ENCODE measurements at places on chromosomes 7 and 10.
A peak's percentile ranks its signal among the peaks of the same experiment; 100 is the strongest.

GRCh38 chr7:7720750-7721621, 2.6 kb upstream of the RPA3 start:
- no peak for DNase-seq

DNA sequence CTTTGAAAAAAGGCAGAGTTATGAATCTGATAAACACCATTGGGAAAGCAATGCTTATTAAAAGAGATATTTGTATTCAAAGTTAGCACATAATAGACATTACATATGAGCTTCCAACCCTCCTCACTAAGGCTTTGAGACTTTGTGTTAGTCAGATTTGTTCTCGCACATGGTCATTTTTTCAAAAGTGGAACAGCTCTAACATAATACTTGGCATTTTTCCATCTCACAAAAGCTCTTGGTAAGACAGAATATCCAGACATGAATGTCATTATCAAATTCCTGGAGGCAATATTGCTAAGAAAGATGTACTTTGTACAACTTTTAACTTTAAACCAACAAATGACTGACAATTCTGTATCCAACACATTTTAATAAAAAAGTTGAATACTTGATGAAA, 292.4 kb upstream of the SMIM30 start:
- DNase-seq: no peak

- no peak for DNase-seq
Measured at GRCh38 chr7:22884911-22885788, 62.5 kb upstream of the TOMM7 start.

GRCh38 chr7:50166997-50167965, 74.2 kb upstream of the ZPBP start:
- no peak for DNase-seq

- DNase-seq: no peak
Measured at GRCh38 chr10:104127411-104127810, 5.4 kb downstream of the SFR1 start.

GRCh38 chr7:98802088-98802780, 67.6 kb downstream of the TMEM130 start:
- DNase-seq: peak; percentile 53

- DNase-seq: peak; percentile 82
Measured at GRCh38 chr7:135745703-135746312, 2.8 kb downstream of the FAM180A start.

GRCh38 chr7:1290679-1291356, 58.1 kb downstream of the UNCX start:
- no peak for DNase-seq

DNA sequence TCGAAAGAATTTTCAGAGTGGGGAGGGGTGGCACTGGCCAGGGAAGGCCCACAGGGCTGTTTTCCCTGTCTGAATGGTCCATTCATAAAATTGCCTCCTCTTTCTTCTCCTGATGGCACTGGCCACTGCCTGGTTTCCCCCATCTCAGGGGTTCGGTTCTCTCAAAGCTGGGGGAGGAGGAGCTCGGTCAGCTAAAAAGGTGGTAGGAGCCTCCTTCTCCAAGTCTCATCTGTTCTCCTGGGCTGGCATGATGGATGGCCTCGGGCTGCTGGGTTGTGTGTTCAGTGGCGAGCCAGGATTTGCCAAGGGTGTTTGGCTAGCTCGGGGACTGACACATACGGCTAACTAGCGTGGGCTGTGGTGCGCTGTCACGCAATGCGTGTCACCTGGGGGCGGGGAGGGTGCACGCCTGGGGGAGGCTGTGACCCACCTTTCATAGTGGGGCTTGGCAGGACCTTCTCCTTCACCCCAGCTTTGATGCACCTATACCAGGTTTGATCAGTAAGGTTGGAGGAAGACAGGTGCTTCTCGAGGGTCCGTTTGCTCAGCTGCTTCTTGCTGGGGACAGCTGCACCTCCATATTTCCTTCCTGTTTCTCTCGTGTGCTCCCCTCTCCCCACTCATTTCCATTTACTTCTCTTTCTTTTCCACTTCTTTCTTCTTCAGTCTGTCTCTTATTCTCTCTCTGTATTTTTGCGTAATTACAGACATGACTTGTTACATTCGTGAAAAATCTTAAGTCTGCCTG, 36.3 kb downstream of the RBM20 start:
- DNase-seq: no peak

GRCh38 chr10:89337484-89337883, 9.7 kb downstream of the IFIT3 start:
- DNase-seq: peak; percentile 89

GRCh38 chr10:3886191-3886590, 101.2 kb upstream of the KLF6 start:
- peak; percentile 63 for DNase-seq

GRCh38 chr7:80773787-80774508, 135.5 kb downstream of the CD36 start:
- DNase-seq: no peak

DNA sequence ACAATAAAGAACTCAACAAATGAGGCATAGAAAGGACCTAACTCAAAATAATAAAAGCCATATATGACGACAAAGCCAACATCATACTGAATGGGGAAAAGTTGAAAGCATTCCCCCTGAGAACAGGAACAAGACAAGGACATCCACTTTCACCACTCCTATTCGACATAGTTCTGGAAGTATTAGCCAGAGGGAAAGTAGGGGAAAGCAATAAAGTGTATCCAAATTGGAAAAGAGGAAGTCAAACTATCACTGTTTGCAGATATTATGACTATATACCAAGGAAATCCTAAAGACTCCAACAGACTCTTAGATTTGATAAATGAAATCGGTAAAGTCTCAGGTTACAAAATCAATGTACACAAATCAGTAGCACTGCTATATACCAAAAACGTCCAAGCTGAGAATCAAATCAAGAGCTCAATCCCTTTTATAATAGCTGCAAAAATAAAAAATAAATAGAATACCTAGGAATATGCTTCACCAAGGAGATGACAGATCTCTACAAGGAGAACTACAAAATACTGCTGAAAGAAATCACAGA, 4.8 kb downstream of the ANXA7 start:
- DNase-seq: no peak

GRCh38 chr10:44517635-44518034, 132.7 kb upstream of the CXCL12 start:
- no peak for DNase-seq

- no peak for DNase-seq
Measured at GRCh38 chr10:8640301-8640700, 585.8 kb downstream of the GATA3 start.

- peak; percentile 28 for DNase-seq
Measured at GRCh38 chr10:104925232-104925851, 284.3 kb downstream of the SORCS3 start.

GRCh38 chr7:114527589-114527988, 113.0 kb downstream of the FOXP2 start:
- no peak for DNase-seq

DNA sequence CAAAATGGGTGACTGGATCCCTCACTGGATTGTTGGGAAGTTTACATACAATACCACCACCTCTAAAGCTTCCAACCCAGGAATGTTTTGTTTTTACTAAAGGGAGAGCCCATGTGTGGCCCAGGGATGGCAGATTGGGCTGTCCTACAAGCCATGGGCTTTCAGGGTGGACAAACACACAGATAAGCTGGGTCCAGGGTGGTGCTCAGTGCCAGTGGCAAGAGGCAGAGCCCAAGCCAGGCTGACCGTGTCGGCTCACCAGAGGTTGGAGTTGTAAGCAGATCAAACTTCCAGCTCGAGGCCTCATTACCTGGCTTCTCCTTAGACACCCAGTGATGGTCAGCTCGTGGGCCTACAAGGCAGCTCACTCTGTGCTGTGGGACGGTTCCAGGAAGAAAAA, 52.3 kb downstream of the CDH23 start:
- no peak for DNase-seq

DNA sequence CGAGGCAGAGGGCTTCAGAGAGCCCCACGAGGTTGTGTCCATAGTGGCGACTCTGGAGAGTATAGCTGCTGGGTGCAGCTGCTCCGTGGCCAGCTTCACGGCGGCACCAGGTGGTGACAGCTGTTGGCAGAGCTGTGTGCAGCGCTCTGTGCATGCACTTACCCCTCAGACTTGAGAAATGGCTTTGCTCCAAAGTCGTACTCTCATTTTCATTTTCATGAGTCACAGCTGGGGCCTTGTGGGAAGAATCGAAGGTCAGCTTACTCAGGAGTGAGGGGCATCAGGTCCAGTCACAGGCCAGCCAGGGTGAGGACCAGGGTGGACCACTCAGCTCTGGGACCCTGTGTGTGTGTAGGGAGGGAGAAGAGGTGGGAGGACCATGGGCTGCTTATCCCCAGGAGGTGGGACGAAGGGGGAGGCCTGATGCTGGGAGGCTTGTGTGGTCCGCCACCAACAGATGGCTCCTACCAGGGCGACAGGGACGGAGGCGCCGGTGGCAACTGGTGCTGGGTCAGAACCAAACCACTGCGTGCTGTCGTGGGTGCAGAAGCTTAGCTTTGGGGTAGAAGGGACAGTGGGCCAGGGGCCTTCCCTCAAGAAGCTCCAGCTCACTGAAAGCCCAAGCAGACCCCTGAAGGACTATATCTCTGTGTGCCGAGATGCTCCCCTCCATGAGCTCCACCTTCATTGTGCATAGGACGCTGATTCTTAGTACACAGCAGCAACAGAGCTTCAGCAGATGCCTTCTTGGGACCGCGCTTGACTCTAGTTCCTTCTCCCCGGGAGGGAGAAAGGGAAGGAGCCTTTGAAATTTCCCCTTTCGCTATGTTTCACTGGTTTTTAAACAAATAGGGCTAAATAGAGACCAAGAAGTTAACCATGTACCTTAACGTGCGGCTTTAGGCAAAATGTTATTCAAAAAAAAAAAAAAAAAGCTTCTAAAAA, 225.0 kb downstream of the CELF2 start:
- DNase-seq: no peak

- DNase-seq: no peak
Measured at GRCh38 chr7:117698018-117698417, 175.2 kb downstream of the CTTNBP2 start.

DNA sequence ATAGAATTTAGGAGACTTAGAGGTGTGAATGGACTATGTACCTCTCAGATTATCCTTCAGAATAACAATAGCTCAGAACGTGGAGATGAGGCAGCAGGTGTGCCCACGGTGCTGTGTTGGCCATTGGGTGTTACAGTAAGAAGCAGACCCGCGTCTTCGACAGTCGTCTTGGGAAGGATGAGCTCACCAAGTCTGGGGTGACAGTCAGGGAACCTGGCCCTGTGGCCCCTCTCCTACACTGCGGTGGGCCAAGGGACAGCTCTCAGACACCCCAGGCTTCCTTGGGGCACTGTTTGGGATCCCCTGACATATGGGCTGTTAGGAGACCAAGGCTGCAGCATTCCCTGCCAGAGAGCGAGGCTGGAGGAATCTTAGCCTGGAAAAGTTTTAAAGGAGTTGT, 88.5 kb downstream of the ACTR3B start:
- DNase-seq: no peak

GRCh38 chr10:30557884-30558283, 71.7 kb downstream of the LYZL2 start:
- peak; percentile 72 for DNase-seq

DNA sequence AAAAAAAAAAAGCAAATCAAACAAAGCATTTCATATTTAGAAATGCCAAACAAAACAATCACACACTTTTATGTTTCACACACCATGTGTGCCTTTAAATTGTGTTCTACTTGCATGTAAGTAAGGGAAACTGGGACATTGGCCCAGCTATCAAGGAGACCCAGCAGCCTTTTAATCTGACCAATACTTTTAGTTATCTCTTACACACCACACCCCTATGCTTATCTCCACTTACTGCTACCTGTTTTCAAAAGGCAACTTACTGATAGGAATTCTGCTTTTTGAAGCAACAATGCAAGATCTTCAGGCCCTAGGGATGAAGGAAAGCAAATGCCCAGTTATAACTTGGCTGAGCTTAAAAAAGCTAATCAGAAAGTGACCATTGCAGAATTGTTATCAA, 1244.8 kb upstream of the SORCS1 start:
- no peak for DNase-seq

DNA sequence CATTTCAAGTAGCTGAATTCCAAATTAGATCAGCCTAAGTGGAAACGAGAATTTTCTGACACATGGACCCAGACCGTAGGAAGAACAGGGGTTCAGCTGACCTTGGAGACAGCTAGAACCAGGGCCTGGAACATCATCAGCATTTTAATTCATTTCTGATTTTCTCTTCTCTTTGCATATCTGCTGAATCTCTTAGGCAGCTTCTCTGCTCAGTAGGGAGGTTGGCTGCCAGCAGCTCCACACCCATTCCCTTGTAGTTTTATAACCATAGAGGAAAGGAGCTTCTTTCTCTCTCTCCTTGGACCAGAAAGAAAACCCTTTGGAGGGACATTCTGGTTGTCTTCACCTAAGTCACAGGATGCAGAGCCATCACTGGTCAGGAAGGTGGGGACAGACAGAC, 36.0 kb downstream of the LMTK2 start:
- no peak for DNase-seq

DNA sequence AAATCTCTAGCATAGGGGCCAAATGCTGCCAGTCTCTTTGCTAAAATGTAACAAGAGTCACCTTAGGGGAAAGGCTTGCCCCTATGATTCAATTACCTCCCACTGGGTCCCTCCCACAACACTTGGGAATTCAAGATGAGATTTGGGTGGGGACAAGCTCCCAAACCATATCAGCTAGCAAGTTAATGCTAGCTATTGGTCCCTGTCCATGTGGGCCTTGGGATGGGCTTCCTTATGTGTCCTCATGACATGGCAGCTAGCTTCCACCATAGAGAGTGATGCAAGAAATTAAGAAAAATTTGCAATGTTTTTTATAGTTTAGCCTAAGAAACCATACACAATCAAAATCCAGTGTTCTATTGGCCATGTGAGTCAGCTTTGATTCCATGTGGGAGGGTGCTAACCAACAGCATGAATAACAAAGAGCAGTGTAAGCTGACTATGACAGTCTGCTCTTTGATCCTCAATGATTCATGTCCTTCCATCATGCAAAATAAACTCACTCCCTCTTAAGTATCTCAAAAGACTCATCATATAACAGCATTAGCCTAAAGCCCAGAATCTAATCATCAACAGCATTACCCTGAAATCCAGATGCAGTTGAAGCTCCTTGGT, 21.7 kb upstream of the ZNF365 start:
- peak; percentile 29 for DNase-seq

DNA sequence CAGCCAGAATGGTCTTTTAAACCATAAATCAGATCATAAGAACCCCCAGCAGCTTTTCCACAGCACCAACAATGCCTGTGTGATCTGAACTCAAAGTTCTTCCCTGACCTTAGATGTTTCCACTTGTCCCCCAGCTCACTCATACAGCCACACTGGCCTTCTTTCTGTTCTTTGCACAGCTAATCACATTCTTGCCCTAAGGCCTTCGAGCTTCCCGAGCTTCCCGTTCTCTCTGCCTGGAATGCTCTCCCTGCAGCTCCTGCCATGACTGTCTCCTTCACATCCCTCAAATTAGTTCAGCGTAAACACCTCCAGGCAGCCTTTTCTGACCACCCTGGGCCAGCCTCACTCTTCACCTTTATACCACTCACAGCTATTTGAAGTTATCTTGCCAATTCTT, 166.8 kb upstream of the NFE2L3 start:
- no peak for DNase-seq

Measured in RCC 7860 (cell line).